H9 (cell line): ENCODE measurements at places on chromosomes 1 and 21. TPM values are rescaled to one million over a fixed set of nuclear protein-coding genes. Genes with fewer than 3 reads are reported as not detected.

OR6K3 gene
- total RNA-seq, result not detected in 2 replicates

ANGPTL1 gene
- not detected in 2 replicates for total RNA-seq

PGD gene
- 289 and 291 TPM in 2 replicates for total RNA-seq

SLC44A3 gene
- total RNA-seq, result 4.8 and 5.5 TPM in 2 replicates

DNA sequence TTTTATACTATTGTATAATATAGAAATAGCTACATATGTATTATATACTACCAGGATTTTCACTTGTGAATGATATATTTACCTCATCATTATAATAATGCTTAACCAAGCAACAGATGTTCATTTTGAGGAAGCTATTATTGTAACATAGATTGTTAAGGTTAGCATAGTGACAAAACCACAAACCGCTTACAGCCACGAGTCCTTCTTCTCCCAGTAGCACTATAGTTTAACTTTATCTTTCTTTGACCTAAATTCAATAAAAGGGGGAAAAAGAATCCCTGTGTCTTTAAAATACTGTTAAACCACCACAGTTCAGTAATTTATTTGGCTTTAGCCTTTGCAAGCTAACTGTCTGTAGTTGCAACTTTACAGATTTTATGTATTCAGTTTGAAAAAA is 1039.4 kb upstream of the B3GALT2 start:
- DNase-seq, result no peak
- no peaks in the 10 kb centered on the region for H3K4me1 ChIP-seq
- H3K27me3 ChIP-seq, result no peaks in the 10 kb centered on the region
- H3K27ac ChIP-seq, result no peak overlapping the region

DNA sequence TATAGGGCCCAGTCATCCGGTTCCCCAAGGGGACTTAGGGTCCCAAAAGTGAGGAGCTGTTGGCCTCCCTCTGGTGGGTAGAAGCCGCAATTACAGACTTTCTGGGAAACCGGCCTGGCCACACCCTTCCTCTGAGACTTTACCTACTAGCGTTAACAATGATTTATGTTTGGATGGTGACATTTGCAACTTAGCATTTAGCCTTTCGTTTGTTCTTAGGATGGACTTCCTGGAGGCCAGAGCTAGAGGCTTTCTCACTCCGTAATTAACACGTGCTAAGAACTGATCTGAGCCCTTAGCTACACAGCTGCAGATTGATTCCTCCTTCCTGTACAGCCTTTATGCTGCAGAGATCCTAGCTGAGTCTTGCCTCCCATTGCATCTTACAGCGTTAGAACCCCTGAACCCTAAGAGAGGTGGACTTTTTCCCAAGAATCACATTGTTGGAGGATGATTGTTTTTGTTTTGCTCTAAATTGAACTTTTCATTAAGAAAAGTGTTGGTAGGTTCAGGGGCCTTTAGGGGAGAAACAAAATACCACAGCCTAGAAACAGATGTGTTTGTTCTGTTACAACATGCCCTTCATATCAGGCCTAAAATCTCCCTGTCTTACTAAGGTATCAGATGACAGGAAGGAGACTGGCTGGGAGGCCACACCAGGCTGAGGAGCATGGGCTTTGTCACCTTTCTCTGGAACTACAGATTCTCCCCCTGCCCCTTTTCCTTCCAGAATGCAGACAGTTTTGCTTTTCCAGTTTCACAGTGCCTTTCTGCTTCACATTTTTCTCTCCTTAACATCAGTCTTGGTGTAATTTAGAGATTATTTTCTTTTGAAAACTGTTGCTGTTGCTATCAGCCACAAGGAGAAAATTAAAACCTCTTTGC is 1.9 kb downstream of the S100A11 start:
- peak overlapping the region; percentile 88 for H3K4me3 ChIP-seq
- H3K36me3 ChIP-seq, result peaks cover 4% of the 10 kb centered on the region; the same call in 1 of the 2 replicates
- no peaks in the 10 kb centered on the region for H3K27me3 ChIP-seq
- H3K27ac ChIP-seq, result peak overlapping the region; percentile 42

- H3K36me3 ChIP-seq, result no peaks in the 10 kb centered on the region
- no peak for DNase-seq
- H3K4me3 ChIP-seq, result no peak overlapping the region
- no peaks in the 10 kb centered on the region for H3K4me1 ChIP-seq
- no peak overlapping the region for H3K27ac ChIP-seq
- no peaks in the 10 kb centered on the region for H3K27me3 ChIP-seq
Measured at GRCh38 chr1:226436472-226436854, 28.6 kb upstream of the PARP1 start.

- peaks cover 11% of the 10 kb centered on the region for H3K36me3 ChIP-seq
- H3K4me3 ChIP-seq, result peak overlapping the region; percentile 45
- H3K4me1 ChIP-seq, result peaks cover 15% of the 10 kb centered on the region; the same call in 1 of the 2 replicates
- no peaks in the 10 kb centered on the region for H3K27me3 ChIP-seq
- DNase-seq, result no peak
- no peak overlapping the region for H3K27ac ChIP-seq
Measured at GRCh38 chr21:45405271-45405818, 380 bp downstream of the COL18A1 start.

DNA sequence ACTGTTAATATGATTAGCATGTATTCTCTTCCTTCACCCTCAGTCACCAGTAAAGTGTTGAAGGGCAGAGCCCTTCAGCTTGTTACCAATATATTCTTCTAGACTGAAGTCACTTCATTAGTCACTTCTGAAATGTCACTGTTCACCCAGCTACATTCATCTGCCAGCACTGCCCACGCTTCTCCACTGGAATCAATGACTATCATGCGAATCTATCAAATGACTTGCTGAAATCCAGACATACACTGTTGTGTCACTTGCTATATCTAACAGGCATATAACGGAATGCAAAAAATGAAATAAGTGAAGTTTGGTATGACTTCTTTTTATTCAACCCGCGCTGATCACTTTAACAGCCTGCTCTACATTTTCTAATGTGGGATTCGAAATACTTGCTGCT is 16.1 kb downstream of the FH start:
- peaks cover 24% of the 10 kb centered on the region; the same call in 2 of the 3 replicates for H3K36me3 ChIP-seq
- DNase-seq, result no peak
- no peaks in the 10 kb centered on the region for H3K27me3 ChIP-seq
- no peak overlapping the region for H3K27ac ChIP-seq
- H3K4me1 ChIP-seq, result no peaks in the 10 kb centered on the region

GRCh38 chr1:211024901-211025300 is 109.0 kb downstream of the KCNH1 start:
- H3K4me3 ChIP-seq, result no peak overlapping the region
- no peaks in the 10 kb centered on the region for H3K4me1 ChIP-seq
- H3K36me3 ChIP-seq, result no peaks in the 10 kb centered on the region
- H3K27ac ChIP-seq, result no peak overlapping the region
- DNase-seq, result no peak
- H3K27me3 ChIP-seq, result no peaks in the 10 kb centered on the region

DNA sequence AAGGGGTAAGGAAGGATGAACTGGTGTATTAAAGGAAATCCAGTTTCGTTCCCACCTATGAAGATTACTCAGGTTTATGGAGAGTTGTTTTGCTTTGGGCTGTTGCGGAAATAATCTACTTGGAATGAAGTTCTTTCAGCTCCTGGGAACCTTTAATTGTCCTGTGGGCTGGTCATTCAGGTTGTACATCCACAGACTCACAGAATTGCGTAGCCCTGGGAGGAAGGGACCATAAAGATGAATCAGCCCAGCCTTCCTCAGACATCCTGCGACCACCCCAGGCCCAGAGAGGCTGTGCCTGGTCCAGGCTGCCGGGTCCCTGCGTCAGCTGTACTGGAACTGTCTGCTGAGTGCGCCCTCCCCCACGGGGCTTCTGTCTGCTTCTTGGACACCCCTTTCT is 72.7 kb downstream of the GALNT2 start:
- H3K4me1 ChIP-seq, result no peaks in the 10 kb centered on the region; the same call in 1 of the 2 replicates
- no peaks in the 10 kb centered on the region for H3K27me3 ChIP-seq
- H3K27ac ChIP-seq, result no peak overlapping the region
- no peak for DNase-seq
- no peaks in the 10 kb centered on the region; the same call in 1 of the 3 replicates for H3K36me3 ChIP-seq

DNA sequence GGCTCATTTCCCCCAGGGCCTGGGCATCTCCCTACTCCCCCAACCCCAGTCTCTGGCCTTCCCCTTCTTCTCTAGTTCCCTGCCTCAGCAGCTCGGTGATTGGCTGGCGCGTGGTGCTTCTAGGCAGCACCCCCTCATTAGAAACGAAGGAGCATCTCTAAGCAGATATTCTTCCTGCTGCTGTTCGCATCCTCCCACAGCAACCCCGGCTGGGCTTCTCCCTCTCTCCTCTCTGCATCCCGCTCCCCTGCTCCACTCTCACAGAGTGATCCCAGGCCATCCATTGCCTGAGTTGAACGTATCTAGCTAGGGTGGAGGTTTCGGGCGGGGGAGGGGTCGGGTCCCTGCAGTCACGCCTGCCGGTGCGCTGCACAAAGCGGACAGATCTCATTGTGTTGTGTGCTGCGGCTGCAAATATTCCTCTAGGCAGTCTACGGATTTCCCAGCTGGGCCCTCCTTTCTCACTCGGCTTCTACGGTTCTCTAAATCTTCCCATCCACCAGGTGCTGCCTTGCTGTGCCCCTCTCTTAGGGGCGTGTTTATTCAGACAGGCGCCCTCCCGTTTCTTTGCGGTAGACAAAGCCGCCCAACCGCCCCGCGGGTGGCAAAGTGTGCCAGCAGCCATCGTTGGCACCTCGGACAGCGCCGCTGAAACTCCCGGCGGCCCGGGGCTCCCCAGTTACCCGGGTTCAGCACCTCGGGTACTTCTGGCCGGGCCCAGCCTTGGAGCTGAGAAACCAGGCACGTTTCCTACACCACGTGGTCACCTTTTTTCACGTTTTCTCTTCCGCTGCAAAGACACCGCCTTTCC is 2.2 kb downstream of the CACNA1E start:
- peaks cover 46% of the 10 kb centered on the region for H3K27me3 ChIP-seq
- H3K4me3 ChIP-seq, result peak overlapping the region; percentile 54
- DNase-seq, result peak; percentile 77
- H3K4me1 ChIP-seq, result no peaks in the 10 kb centered on the region
- H3K27ac ChIP-seq, result no peak overlapping the region

- no peak within 1 kb of the TSS for H3K4me3 ChIP-seq
- no peak within 1 kb of the TSS for H3K27ac ChIP-seq
- DNase-seq, result no peak
- H3K4me1 ChIP-seq, result no peaks in the 10 kb centered on the region
Measured at GRCh38 chr1:156579472-156579871, at the start of gene TTC24. TTC24 (plus strand) TSS chr1:156579723; CDS start chr1:156581365, 1,642 bp downstream.

GRCh38 chr1:30976143-30976542 is 67.6 kb upstream of the SDC3 start:
- no peak overlapping the region for H3K4me3 ChIP-seq
- H3K27me3 ChIP-seq, result no peaks in the 10 kb centered on the region
- H3K4me1 ChIP-seq, result no peaks in the 10 kb centered on the region
- no peak for DNase-seq

DNA sequence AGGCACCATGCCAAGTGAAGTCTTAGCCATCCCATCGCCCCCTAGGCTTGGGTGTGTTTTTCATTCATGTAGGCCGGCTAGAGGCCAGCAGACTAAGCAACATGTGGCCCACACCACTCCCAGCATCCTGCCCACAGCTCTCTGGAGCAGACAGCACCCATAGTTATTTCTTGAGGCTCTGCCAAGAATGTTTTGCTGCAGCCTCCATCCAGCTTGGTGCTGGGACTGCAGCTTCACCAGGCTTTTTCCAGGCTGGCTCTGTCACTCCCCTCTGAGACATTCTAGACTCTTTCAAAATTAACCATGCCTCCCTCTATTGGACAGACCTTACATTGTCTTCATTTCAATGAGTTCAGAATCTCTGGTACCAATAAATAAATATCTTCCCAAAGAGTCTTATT is 104.2 kb downstream of the DUSP10 start:
- H3K4me1 ChIP-seq, result no peaks in the 10 kb centered on the region
- DNase-seq, result no peak
- H3K27me3 ChIP-seq, result no peaks in the 10 kb centered on the region
- no peak overlapping the region for H3K27ac ChIP-seq

GRCh38 chr1:159201642-159202041 is 3.0 kb upstream of the ACKR1 start:
- no peaks in the 10 kb centered on the region for H3K36me3 ChIP-seq
- no peaks in the 10 kb centered on the region for H3K27me3 ChIP-seq
- H3K27ac ChIP-seq, result no peak overlapping the region
- no peak overlapping the region for H3K4me3 ChIP-seq
- H3K4me1 ChIP-seq, result no peaks in the 10 kb centered on the region

DNA sequence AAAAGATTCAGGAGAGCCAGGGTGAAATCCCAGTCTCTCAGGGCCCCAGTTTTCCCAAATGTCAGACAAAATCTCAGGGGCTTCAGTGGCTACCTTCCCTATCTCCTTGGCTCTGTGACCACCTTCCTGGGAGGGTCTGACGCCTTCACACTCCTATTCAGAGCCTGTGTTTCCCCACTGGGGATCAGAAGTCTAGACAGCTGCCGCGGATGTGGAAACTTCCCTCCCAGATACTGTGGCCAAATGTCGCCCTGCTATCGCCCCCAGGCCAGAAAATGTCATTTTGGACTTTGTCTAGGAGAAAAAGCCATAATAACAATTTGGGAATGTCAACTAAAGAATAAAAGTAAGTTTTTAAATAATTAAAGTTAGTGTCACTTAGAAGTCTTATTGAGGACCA is 15.9 kb downstream of the A3GALT2 start:
- no peak for DNase-seq
- H3K4me3 ChIP-seq, result no peak overlapping the region
- peaks cover 4% of the 10 kb centered on the region; the same call in 1 of the 2 replicates for H3K27me3 ChIP-seq
- no peak overlapping the region for H3K27ac ChIP-seq
- H3K36me3 ChIP-seq, result peaks cover 5% of the 10 kb centered on the region; the same call in 1 of the 2 replicates

DNA sequence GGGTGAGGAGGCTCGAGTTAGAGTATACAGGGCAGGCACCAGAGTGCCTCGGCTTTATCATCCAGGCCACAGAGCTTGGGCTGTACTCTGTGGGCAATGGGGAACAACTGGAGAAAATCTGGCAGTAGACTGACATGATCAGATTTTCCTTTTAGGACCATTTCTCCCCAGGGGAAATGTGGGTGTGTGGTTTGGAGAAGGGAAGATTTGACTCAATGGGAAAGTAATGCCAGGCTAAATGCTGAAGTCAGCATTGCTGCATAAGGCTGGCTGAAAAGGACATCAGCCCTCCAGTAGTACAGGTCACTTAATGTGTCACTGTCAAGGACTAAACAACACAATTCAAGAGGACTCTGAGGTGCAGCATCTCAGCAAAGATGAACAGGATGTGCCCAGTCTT is 5.0 kb downstream of the FYB2 start:
- H3K27ac ChIP-seq, result no peak overlapping the region
- no peaks in the 10 kb centered on the region for H3K36me3 ChIP-seq
- H3K4me1 ChIP-seq, result no peaks in the 10 kb centered on the region
- DNase-seq, result no peak
- H3K27me3 ChIP-seq, result no peaks in the 10 kb centered on the region

GRCh38 chr1:37890378-37891014 is 31.1 kb upstream of the MTF1 start:
- H3K36me3 ChIP-seq, result peaks cover 4% of the 10 kb centered on the region; the same call in 2 of the 3 replicates
- H3K27ac ChIP-seq, result no peak overlapping the region
- H3K4me1 ChIP-seq, result no peaks in the 10 kb centered on the region
- H3K27me3 ChIP-seq, result no peaks in the 10 kb centered on the region
- H3K4me3 ChIP-seq, result no peak overlapping the region

- no peak overlapping the region for H3K4me3 ChIP-seq
- H3K4me1 ChIP-seq, result no peaks in the 10 kb centered on the region
- no peak for DNase-seq
- H3K36me3 ChIP-seq, result no peaks in the 10 kb centered on the region
- no peak overlapping the region for H3K27ac ChIP-seq
Measured at GRCh38 chr1:71371581-71371980, 290.7 kb upstream of the ZRANB2 start.

- H3K36me3 ChIP-seq, result no peaks in the 10 kb centered on the region
- DNase-seq, result no peak
- H3K27me3 ChIP-seq, result no peaks in the 10 kb centered on the region
- H3K4me3 ChIP-seq, result no peak overlapping the region
Measured at GRCh38 chr1:80447526-80447925, 1353.2 kb upstream of the ADGRL2 start.

GRCh38 chr1:2784854-2785630 is 16.5 kb downstream of the TTC34 start:
- H3K36me3 ChIP-seq, result peaks cover 34% of the 10 kb centered on the region
- H3K27ac ChIP-seq, result no peak overlapping the region
- H3K4me1 ChIP-seq, result no peaks in the 10 kb centered on the region
- no peak overlapping the region for H3K4me3 ChIP-seq
- no peaks in the 10 kb centered on the region for H3K27me3 ChIP-seq
